ENCODE measurements at places on chromosomes 12 and 14.

DNA sequence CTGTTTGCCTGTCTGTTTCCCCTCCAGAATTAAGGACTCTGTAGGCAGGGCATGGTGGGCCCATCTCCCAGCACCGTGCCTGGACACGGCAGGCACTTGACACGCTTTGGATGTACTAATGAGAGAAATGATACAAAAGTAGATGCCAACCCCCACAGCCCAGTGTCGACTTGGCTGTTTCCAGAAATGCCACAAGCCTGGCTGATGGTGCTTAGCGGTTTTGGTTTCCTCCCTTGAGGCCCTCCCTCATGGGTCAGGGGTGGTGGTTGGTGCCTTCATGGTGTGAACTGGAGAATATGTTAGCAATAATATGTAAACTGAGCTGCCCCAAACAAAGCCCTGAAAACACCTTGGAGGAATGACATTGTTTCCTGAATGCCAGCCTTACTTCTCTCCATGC, 55.5 kb upstream of the ESRRB start:
- DNase-seq = no peak

DNA sequence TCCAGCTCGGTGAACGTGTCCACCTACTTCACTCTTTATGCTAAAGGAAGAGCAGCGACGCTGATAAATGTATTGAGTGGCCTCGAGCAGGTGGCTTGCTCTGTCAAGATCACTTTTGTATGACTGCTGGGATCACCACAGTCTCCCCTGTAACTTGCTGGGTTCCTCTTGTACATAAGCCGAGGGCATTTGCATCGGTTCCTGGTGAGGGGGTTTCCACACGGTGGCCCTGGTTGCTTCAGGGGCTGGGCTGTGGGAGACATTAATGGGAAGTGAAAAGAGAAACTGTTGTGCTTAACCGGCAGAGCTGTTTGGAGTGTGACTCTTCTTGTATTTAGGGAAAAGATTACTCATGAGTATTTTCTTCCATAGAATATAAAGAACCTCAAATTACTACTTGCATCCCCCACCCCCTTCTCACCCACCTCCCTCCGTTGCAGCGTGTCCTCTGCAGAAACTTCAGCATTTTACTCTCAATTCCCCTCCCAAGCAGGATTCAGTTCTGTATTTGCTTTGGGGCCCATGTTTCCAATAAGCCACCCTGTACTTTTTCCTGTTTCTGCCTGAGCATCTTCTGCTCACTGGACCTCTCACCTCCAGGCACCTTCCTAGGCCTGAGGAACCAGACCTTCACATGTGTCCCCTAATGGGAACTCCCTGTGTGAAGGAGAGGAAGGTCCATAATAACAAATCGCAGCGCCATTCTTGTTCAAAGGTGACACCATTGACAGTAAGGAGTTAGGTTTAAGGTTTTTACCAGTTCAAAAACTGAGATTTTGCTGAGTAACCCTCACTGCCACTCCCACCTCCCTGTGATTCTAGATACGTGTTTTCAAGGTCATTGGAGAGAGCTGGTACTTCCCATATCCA, 187.0 kb downstream of the ETV6 start:
- DNase-seq = no peak

GRCh38 chr14:65006261-65006721, 19.6 kb downstream of the FNTB start:
- no peak for DNase-seq

DNA sequence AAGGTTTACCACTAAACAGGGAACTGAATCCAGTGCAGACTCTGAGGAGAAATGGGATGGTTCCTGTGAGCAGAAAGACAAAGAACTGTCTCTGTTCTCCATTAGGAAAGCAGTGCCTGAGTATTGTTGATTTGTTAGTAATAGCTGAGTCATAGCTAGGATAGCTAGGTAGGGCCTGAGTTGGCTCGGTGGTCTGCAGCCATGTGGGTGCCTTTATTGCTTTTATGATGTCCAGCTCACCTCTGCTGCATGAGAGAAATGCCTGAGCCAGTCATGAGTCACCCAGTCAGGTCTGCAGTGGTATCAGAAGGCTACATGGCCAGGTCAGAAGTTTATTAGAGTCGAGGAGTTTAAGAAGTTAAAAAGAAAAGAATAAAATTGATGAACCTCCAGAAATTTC, 24.2 kb downstream of the TRHDE start:
- DNase-seq = no peak

- DNase-seq = no peak
Observed at GRCh38 chr12:1825382-1826102, 5.2 kb downstream of the LRTM2 start.

All from effector memory CD8-positive, alpha-beta T cell (primary cell).